Activated CD8-positive, alpha-beta memory T cell treated with anti-CD3 and anti-CD28 coated beads for 24 hours (primary cell): ENCODE measurements at places on chromosomes 16 and 17.

GRCh38 chr16:27404163-27404823 lies 2.3 kb downstream of the IL21R start:
- peak; percentile 76 for DNase-seq

GRCh38 chr17:68700421-68700820 lies 99.3 kb upstream of the FAM20A start:
- DNase-seq = no peak

DNA sequence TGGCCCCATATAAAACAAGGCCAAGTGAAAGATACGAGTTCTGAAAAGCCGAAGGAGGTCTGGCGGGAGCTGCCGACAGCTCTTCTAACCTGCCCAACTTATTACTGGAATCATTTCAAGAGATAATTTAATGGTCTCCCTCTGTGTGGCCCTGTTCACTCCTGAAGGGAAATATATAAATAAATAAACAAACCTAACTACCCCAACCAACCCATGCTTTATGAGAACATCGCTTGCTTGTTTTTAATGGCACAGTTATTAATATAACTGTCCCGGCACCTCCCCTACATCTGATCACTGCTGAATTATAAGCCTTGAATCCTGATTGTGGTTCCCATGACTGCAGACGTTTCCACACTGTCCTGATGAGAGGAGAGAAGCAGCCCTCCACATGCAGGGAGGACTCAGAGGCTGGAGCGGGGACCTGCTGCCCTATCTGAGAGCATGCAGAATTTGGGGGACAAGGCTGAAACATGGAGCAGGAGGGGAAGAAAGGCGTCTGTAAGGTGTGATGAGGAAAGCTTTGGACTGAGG lies 22.2 kb downstream of the CDK5RAP3 start:
- no peak for DNase-seq

DNA sequence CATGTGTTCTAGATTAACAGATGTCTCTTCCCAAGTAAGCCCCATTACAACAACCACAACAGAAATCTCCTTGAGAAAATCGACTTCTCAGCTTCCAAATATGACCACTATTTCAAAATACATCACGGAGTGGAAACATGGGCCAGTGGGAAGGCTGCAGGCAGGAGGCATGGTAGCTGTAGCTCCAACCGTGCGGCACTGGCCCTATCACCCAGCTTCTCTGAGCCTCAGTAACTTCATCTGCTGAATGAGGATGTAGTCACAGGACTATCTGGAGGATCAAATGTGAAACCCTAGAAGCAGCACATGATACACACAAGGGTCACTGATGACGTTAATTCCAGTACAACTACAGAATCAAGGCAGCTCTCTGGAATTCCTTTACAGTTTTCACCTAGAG lies 112.2 kb downstream of the VPS53 start:
- no peak for DNase-seq

- DNase-seq = no peak
Measured at GRCh38 chr17:61645920-61646319, 54.9 kb upstream of the NACA2 start.

GRCh38 chr17:68775318-68775717 lies 174.2 kb upstream of the FAM20A start:
- no peak for DNase-seq

DNA sequence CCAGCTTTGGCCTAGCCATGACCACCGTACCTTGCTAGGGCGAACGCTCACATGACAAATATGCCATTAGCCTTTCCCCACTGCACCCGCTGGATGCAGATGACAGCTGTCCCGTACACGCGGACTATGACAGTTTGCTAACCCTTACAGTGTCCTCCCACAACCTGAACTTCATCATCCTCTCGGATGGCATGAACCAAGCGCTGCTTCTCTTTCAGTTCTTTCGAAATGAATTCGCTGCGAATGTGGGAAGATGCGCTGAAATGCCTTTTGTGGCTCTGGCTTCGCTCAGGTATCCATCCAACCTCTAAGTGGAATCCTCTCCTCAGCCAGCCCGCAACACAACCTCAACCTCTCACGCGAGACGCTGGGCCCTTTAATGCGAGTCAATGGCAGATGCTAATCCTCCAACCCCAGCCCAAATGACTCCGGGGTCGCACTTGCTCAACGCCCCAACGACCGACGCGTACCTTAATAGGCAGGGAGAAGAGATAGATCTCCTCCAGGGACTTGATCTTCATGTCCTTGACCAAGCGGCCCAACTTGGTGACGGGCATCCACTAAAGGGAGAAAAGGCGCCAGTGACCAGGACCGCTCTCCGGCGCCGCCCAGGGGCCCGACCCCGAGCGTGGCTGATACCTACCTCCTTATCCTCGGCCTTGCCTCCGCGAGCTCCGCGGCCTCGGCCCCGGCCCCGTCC lies 670 bp downstream of the RPS2 start:
- no peak for DNase-seq

GRCh38 chr17:47221154-47221553 lies 12.0 kb downstream of the MYL4 start:
- no peak for DNase-seq

GRCh38 chr17:71208111-71208704 lies 912.6 kb upstream of the SOX9 start:
- DNase-seq = no peak

DNA sequence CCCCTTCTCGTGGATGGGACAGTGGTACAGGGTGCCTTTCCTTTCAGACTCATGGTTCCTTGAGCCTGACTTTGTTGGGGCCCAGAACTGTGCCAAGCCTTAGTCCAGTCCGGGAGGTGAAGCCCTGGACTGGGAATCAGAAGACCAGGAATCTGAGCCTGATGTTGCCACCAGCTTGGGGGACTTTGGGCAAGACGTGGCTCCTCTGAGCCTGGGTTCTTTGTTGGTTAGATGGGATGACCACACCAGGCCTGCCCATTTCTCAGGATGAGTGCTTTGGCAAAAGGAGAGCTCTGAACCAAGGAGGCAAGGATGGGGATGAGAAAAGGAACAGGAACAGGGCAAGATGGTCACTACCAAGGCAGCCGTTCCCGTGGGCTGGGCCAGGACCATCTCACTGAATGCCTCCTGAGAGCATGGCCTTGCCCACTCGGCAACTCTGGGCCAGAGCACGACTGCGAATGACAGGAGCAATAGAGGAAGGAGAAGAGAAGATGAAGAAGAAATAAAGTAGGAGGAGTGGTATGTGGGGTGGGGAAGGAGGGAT lies 32.5 kb downstream of the PITPNM3 start:
- no peak for DNase-seq

DNA sequence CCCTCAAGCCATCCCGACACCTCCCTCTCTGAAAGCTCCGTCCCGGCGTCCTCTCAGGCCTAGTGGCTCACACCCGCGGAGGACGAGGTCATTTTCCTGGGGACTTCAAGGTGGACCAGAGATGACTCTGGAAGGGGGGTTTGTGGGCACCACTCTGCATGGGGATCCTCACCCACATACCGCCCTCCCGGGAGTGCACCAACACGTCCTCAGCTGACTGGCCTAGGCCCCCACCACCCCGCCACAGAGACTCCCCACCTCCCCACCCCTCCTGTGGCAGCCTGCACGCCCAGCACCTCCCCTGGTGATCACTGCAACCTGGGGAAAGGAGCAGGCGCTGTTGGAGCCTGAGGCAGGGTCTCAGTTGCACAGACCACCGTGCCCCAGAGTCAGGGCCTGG lies 2.4 kb upstream of the SOX8 start:
- DNase-seq = no peak

GRCh38 chr17:15891318-15891717 lies 53.6 kb upstream of the ADORA2B start:
- DNase-seq = no peak

GRCh38 chr17:21149621-21150020 lies 22.9 kb downstream of the DHRS7B start:
- DNase-seq = no peak

GRCh38 chr17:77756846-77757560 lies 201.5 kb upstream of the TNRC6C start:
- DNase-seq = no peak

GRCh38 chr17:28397687-28398279 lies 8.2 kb downstream of the SLC46A1 start:
- no peak for DNase-seq

DNA sequence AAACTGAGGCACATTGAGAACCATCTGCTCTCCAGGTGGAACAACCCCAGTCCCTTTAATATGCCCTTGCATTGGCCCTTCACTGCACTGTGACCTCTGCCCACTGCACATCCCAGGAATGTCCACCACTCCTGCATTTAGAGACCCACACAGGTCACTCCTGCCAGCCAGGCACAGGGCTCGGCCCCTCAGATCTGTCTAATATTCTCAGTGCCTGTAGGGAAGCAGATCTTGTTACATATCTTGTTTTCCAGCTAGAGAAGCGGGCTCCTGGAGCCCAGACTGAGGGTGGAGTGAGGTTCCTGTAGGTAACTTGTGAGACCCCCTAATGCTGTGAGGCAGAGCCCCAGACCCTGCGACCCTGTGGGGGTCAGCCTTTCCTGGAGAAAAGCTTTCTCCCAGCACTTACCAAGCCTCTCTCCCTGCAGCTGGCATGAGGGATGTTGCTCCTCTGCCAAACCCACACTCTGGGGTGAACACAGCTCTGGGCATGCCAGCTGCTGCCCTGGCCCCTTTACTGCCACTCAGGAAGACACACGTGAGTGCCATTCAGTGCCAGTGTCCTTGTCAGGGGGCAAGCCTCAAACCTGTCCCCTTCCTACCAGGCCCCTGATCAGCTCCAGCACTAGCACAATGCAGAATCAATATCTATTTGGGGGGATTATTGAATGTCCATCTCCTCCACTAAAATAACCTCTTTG lies 40.3 kb upstream of the CRHR1 start:
- no peak for DNase-seq

GRCh38 chr16:1775846-1776671 lies 3.1 kb upstream of the MRPS34 start:
- no peak for DNase-seq

GRCh38 chr16:66391726-66392670 lies 25.5 kb downstream of the CDH5 start:
- DNase-seq = no peak

GRCh38 chr17:6815775-6816174 lies 15.8 kb downstream of the TEKT1 start:
- DNase-seq = no peak

DNA sequence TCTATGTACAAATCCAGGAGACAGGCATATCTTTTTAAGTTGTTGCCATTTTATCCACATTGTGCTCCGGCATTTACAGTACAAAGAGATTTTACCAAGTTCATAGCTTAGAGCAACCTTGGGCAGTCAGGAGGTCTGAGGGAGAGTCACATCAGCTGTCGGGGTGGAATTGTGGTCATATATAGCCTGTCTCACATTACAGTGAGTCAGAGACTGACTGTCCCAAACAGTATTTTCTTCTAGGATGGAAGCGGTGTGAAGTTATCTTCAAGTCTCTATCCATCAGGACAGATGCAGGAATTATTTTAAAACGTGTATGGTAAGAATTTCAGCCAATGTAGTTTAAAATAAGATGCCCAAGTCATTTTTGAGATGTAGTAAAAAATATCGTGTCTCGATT lies 53.0 kb downstream of the GPRC5B start:
- DNase-seq = no peak

GRCh38 chr17:78915872-78916632 lies 9.1 kb downstream of the TIMP2 start:
- DNase-seq = peak; percentile 68

- DNase-seq = no peak
Measured at GRCh38 chr16:12500771-12501170, 302.9 kb downstream of the CPPED1 start.

DNA sequence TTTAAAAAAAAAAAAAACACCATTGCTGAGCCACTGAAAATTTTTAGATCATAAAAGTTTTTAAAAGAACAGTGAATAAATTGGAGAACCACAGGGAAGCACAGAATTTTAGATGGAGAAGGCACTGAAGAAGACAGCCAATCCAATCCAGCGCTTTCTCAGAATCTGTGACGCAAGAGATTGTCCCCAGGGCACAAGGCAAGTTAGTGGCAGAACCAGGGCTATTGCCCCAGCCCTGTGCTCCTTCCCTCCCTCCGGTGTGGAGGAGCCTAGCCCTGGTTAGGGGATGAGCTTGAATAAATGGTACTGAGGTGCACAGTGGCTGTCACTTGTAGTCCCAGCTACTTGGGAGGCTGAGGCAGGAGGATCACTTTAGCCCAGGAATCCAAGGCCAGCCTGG lies 108.3 kb downstream of the ZNF423 start:
- no peak for DNase-seq

GRCh38 chr16:20849589-20850390 lies 43.5 kb downstream of the REXO5 start:
- DNase-seq = peak; percentile 88

DNA sequence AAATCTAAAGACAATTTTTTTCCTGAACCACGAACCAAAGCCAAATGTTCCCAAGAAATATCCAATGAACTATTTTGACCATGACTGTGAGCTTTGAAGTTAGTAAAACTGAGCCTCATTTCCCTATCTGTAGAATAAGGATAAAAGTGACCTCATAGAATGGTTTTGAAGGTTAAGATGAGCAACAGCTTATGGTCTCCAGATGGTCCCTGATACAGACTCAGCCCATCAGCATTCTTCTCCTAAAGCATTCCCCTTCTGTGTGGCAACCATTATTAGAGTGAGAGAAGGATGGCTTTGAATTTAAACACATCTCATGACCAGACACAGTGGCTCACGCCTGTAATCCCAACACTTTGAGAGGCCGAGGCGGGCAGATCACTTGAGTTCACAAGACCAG lies 70.1 kb downstream of the COPRS start:
- no peak for DNase-seq

DNA sequence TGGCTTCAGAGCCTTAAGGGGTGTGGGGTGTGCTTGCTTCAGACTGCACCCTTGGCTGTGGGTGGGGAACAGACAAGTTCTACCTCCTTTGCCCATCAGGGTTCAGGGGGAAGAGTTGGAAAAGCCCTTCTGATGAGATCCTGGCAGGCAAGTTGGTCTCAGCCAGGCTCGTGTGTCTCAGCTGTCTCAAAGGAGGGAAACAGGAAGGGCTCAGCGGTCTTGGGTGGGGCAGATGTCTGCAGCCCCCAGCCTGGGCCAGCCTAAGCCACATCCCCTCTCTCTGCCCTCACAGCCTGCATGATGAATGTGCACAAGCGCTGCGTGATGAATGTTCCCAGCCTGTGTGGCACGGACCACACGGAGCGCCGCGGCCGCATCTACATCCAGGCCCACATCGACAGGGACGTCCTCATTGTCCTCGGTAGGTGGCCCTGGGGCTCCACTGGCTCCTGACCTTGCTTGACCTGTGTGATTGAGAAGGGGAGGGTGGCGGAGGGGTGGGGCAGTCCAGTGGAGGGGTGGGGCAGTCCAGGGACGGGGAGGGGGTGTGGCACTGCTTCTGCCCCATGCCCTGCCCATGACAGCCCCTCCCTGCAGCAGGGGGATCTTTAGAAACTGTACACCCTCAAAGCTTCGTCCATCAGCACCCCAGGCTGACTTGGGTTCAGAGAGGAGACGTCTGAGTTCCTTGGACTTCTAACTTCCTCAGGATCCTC lies 199.5 kb downstream of the PRKCB start:
- DNase-seq = peak; percentile 70
